ENCODE measurements at places on chromosomes 12 and 14. TPM values are rescaled to one million over a fixed set of nuclear protein-coding genes. Genes with fewer than 3 reads are reported as not detected.

The GUCY2C gene
- total RNA-seq: 3.4 TPM

DNA sequence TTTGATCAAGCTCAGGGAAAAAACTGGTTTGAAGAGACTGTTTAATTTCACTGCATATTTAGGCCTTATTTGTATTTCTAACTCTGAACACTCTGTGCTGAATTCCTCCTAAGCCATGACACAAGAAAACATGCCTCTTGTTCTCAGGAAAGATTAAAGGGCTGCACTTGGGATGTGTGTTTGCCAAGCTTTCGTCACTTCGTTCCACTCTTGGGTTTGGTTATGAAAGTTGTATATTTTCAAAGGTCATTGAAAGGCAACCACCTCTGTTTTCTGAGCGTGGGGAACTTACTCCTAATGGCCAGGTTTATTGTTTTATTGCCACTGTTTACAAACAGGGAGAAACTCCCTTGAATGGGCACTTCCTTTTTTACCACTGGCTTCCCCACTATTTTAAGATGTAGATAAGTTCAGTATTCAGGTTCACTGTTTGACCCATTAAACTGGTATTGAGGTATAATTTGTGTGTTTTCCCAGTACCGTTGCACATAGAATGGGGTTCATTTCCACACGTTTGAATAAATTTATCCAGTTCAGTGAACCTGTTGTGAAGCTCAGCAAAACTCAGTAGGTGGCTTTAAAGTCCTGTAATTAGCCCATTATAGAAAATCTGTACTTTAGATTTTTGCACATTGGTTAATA, 65.3 kb downstream of the NKX2-1 start:
- no peaks in the 10 kb centered on the region for H3K36me3 ChIP-seq
- peaks cover 36% of the 10 kb centered on the region for H3K27me3 ChIP-seq
- no peak for DNase-seq
- peaks cover 11% of the 10 kb centered on the region for H3K4me1 ChIP-seq
- no peak overlapping the region for H3K27ac ChIP-seq

The PRH2 gene
- total RNA-seq: not detected

The GALNT8 gene
- 7.2 TPM for total RNA-seq

DNA sequence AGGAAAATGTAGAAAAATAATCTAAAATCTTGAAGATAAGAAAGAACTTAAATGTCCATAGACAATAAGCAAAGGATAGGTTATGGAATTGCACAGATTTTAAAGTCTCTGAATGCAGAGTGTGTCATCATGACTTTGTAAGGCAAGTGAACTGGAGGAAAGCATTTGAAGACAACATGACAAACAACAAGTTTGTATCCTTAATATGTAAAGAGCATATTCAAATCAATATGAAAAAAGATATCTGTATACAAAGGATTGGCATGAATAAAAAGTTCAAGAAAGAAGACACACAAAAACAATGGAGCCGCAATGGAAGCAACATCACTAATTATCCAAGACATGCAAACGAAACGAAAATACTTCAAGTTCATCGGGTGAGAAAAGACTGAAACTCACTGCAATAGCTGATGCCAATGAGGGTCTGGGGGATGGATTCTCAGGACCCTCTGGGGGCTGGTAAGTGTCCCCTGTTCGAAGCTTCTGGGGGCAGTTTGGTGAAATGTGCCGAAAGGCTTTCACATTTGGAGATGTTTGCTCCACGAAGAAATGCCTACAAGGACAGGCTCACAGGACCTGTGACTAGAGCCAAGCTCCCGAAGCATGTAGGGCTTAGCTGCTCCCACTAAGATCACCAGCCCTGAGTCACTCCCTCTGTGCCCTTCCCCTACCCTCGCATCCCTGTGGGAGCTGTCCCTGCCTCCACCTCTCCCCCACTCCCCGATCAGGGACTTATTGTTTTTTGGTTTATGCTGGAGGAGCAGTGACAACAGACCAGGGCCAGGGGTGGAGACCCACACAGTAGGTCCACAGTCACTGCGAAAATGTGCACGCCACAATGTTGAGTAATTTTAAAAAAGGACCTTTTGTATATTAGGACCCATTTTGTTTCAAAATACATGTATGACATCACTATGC, 345.7 kb upstream of the SFSWAP start:
- no peak for DNase-seq
- H3K36me3 ChIP-seq: peaks cover 11% of the 10 kb centered on the region
- H3K27ac ChIP-seq: no peak overlapping the region
- no peak overlapping the region for H3K4me3 ChIP-seq
- peaks cover 11% of the 10 kb centered on the region for H3K4me1 ChIP-seq

Measured in WTC11 (cell line).